CD4-positive, alpha-beta T cell treated with Interleukin-21 for 1 hour (primary cell): ENCODE measurements at places on chromosomes 11 and 22.

DNA sequence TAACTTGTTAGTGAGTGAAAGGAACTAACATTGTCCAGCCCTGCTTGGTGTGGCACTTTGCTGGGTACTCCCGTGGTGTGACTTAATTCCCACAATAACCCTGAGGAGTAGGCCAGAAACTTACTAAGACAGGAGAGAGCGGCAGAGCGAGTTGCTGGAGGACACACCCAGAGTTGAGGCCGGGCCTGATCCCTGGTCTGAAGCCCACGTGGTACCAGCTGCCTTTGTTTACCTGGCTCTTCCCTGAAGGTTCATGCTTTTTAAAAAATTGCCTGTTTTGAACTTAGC lies 594 bp downstream of the MPST start:
- DNase-seq, result no peak

- DNase-seq, result no peak
Measured at GRCh38 chr11:115561116-115561515, 56.9 kb upstream of the CADM1 start.

DNA sequence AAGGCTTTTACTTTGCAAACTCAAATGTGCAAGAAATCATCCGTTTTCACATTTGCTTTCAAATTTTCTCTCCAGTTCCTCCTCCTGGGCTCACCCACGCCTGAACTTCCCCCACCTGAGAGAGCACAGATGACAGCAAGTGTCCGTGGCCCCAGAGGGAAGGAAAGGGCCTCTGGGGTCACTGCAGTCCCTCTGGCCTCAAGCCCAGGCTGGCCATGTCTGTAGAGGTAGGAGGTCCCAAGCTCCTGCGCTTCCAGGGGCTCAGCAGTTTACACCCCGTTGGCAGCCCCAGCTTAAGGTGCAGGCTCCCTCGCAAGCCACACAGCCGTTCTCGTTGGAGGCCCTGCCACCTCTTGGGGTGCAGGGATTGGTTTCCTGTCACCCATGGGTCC lies 40.5 kb upstream of the PRDM11 start:
- DNase-seq, result no peak

DNA sequence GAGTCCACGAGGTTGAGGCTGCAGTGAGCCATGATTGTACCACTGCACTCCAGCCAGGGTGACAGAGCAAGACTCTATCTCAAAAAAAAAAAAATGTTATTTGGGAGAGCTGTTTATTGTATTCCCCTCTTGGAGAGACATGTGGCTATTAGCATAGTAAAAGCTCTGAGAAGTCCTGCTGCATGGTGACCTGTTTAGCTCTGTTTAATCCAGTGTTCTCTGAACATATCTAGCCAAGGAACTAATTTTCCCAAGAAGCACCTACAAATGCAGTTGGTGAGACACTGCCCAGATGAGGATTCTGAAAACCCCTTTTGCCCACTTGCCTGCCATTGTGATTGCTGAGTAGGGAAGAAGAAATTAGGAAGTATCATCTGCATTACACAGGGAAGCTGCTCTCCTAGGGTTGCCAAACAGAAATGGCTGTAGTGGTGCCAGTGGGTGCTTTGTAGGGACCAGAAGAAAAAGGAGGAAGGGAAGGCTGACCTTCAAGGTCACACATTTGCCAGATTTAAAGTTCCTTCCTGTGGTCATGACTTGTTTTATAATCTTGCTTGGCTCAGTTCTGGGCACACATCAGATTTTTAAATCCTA lies 15.7 kb downstream of the TIMP3 start:
- DNase-seq, result no peak

DNA sequence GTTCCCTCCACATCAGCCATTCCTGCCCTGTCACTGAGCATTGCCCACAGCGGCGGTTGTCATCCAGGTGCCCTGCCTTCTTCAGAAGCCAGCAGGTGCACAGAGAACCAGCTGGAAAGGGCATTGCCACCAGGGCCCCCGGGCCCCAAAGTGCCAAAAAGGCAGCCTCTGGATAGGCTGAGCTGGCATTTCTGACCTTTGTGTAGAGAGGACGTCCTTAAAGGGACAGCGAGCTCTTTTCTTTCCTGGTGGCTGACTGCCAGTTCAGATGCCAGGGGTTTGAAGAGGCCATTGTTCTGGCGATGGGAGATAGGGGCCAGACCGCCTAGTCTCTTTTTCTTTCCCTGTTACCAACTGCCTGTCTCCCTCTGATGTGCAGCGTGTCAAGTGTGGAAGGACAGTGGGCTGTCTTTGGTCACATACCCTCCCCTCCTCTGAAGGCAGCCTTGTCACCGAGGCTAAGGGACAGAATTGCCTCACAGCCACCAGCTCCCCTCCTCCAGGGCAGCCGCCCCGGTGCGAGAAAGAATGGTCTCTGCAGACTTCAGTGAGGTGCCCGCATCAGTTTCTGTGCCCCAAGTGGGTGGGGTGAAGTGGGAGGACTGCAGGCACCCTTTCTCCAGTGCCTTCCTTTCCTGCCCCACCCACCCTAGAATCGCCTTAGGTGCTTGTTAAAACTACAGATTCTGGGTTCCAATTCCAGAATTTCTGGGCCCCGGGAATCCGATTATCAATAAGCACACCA lies 109.6 kb downstream of the SCN3B start:
- DNase-seq, result no peak

GRCh38 chr11:76179147-76179546 lies 27.2 kb downstream of the WNT11 start:
- no peak for DNase-seq

- no peak for DNase-seq
Measured at GRCh38 chr11:124882339-124883071, 15.2 kb downstream of the ROBO4 start.

DNA sequence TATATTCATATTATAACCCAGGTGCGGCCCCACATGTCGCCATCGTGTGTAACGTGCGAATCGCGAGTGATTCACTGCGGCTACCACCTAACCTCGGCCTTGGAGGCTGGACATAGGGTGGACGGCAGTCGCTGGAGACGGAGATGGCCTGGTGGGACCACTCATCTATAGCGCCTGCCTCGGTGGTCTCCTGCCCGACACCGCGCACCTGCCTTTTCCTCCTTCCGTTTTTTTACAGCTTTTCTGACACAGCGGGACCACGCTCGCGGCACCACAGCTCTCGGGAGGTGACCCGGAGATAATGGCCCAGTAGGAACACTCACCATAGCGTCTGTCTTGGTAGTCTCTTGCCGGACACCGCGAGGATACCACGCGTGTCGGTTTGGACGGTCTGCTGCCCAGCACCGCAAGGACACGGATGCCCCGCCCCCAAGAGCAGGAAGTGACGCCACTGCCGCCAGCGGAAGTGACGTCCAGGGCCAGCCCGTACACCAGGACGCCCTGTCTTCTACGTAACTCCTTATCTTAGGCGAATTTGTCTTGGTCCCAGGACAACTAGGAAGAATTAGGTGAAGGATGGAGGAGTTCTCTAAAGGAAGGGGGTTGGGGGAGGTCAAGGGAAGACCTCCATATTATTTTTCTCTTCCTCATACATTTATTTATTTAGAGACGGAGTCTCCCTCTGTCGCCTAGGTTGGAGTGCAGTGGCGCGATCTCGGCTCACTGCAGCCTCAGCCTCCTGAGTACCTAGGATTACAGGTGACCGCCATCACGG lies 6.4 kb downstream of the SNU13 start:
- peak; percentile 88 for DNase-seq

GRCh38 chr11:86692317-86692716 lies 19.9 kb upstream of the ME3 start:
- no peak for DNase-seq

DNA sequence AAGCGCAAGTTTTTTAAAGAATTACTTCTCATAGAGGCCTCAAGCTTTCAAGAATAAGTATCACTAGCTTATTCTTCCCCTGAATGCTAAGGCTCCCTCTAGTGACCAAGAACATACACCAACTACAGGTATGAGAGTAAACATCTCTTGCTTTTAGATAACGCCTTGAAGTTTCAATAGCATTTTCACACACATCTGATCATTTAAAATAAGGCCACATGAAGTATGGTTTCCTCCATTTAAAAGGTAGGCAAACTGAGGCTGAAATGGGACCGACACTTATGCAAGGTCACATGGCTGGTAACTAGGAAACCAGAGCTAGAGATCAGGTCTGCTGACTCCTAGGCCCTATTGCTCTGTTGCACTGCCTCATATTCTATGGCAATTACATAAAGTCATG lies 66.5 kb downstream of the CCDC34 start:
- no peak for DNase-seq
